ENCODE measurements at places on chromosomes 16 and 17.

- peak; percentile 75 for DNase-seq
Measured at GRCh38 chr17:52790359-52790955, 631.9 kb upstream of the CA10 start.

DNA sequence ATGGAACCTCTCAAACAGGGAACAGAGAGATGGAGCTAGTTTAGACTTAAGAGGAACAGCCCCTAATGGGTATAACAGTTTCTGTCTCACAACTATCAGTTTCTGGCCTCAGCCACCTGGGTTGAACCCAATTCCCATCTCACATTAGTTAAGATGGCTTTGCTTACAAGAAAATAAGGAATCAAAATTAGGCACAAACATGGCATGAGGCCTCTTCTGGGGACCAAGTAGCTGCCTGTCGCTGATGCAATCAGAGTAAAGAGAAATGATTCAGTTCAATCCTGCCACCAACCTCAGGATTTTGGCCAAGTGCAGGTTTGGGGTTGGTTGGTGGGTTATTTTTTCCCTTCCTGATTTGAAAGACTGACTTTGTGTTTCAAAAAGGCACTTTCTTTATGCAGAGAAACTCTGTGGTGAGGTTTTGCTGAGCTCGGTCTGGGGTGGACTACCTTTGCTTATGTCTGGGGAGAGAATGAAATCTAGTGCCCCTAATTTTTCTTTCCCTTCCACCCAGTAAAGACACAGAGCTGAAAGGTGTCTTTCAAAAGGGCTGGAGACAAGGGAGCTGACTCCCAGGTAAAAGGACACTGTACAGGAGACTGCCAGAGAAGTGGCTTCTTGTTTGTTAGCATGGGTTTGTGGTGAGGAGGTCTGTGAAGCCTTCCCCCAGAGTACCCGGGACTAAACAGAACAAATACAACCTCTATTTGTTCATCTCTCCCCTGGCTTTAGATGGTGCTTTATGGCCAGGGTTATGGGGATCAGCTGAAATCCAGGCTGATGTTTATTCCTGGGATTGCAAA is 44.8 kb upstream of the NFAT5 start:
- DNase-seq = no peak

- no peak for DNase-seq
Measured at GRCh38 chr17:10931133-10931532, 93.2 kb upstream of the PIRT start.

- DNase-seq = no peak
Measured at GRCh38 chr17:74920306-74920620, 2.8 kb downstream of the USH1G start.

- DNase-seq = no peak
Measured at GRCh38 chr17:233473-233941, 52.1 kb upstream of the DOC2B start.

Measured in NCI-H345 (cell line).